Prostate gland (tissue), 2 donors: ENCODE measurements at places on chromosomes 2 and 18. TPM values are rescaled to one million over a fixed set of nuclear protein-coding genes. Genes with fewer than 3 reads are reported as not detected.

GRCh38 chr2:46230115-46230571 is 67.1 kb upstream of the EPAS1 start:
- no peak overlapping the region for H3K4me3 ChIP-seq
- no peak for DNase-seq
- H3K27ac ChIP-seq = no peak overlapping the region
- no peaks in the 10 kb centered on the region for H3K4me1 ChIP-seq
- H3K27me3 ChIP-seq = no peaks in the 10 kb centered on the region

LRRTM4 gene
- 6.2 TPM for total RNA-seq

DNA sequence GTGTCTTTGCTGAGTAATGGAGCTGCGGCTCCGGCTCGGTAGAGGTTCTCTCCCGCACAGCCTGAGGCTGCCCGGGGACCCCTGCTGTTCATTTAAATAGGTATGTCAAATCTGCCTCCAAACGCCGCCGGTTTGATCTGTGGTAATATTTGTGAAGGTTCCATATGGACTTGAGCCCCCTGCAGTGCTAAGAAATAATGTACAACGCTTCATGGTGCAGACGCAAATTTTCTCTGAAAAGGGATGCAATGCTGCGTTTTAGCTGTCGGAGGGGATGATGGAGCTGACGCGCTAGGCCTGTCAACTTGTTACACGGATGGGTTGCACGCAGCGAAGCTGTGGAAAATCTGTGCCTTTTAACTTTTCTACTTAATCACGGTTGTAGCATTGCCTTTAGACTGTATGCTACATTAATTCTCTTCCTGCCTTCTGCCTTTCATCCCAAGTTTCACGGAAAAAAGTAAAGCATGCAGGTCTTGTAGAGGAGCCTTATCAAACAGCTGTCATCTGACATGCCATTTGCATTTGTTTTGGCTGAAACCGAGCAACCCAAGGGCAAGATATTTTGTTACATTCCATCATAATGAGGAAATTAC is 43.2 kb downstream of the MRPS9 start:
- no peak for DNase-seq
- H3K4me3 ChIP-seq = no peak overlapping the region
- H3K36me3 ChIP-seq = no peaks in the 10 kb centered on the region
- H3K4me1 ChIP-seq = no peaks in the 10 kb centered on the region

- no peak overlapping the region for H3K4me3 ChIP-seq
- no peaks in the 10 kb centered on the region for H3K4me1 ChIP-seq
- H3K36me3 ChIP-seq = no peaks in the 10 kb centered on the region
- H3K27ac ChIP-seq = no peak overlapping the region
- H3K27me3 ChIP-seq = no peaks in the 10 kb centered on the region
Measured at GRCh38 chr2:6231166-6231565, 539.0 kb downstream of the SOX11 start.

DNA sequence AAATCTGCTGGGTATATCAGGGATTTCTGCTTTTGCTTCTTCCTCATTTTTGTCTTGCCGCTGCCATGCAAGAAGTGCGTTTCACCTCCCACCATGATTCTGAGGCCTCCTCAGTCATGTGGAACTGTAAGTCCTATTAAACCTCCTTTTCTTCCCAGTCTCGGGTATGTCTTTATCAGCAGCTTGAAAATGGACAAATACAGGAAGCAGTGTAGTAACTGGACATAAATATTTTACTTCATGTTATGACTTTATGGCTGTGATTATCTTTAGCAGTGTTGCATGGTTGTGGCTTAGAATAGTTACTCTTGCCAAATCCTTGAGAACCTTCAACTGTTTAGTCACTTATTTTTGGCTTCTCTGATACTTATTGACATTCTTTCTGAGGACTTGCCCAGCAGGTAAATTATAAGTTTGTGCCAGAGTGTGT is 66.2 kb upstream of the DLX2 start:
- H3K27ac ChIP-seq = no peak overlapping the region
- no peak overlapping the region for H3K4me3 ChIP-seq
- no peaks in the 10 kb centered on the region for H3K27me3 ChIP-seq
- peaks cover 5% of the 10 kb centered on the region for H3K4me1 ChIP-seq
- no peak for DNase-seq

DNA sequence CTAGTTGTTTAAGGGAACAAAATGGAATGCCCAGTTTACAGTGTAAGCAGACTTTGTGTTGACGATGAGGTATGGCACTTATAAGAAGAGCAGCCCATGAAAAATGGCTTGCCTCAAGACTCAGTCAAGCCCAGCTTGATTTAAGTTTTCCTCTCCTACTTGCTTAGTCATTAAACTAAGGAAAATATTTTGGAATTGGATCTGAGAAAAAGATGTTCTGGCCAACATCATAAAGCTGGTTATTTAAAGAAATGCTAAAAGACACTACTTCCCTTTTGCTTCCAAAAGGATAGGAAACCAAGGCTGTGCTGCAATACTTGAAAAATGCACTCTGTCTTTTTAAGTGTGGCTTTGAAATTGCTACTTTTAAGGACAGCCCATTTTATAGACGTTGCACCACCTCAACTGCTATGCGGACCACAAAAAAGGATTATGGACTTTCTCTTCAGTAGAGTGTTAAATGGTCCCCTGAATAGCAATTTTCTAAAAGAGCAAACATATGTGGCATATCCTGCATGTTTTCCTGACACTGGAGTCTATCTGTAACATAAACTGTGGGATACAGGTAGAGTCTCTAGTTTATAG is 32.1 kb downstream of the CCDC141 start:
- peaks cover under 1% of the 10 kb centered on the region for H3K27me3 ChIP-seq
- H3K27ac ChIP-seq = no peak overlapping the region
- no peak overlapping the region for H3K4me3 ChIP-seq
- no peak for DNase-seq
- H3K4me1 ChIP-seq = no peaks in the 10 kb centered on the region
- no peaks in the 10 kb centered on the region for H3K36me3 ChIP-seq

- no peak overlapping the region for H3K27ac ChIP-seq
- H3K27me3 ChIP-seq = no peaks in the 10 kb centered on the region
- H3K4me1 ChIP-seq = no peaks in the 10 kb centered on the region
- no peak overlapping the region for H3K4me3 ChIP-seq
- no peaks in the 10 kb centered on the region for H3K36me3 ChIP-seq
Measured at GRCh38 chr2:148745151-148745851, 100.8 kb downstream of the EPC2 start.

DNA sequence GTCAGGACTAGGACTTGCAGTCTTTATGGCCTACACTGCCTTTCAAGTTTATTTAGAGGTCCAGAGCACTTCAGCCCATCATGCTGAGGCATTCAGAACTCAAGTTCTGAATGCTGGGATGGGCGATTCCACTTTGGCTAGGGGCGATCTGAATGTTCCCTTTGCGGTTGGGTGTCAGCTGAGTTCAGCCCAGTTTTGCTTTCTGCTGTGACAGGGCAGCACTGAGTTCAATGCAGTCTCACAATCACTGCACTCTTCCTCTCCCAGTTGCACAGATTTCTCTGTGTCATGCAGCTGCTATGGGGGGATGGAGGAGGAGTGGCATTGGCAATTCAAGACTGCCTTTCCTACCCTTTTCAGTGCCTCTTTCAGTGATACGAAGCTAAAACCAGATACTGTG is 1232.0 kb upstream of the FAM98A start:
- H3K4me1 ChIP-seq = no peaks in the 10 kb centered on the region
- H3K36me3 ChIP-seq = no peaks in the 10 kb centered on the region
- no peak for DNase-seq
- no peaks in the 10 kb centered on the region for H3K27me3 ChIP-seq
- no peak overlapping the region for H3K4me3 ChIP-seq

SLC38A11 gene
- 2.8 TPM for total RNA-seq

DNA sequence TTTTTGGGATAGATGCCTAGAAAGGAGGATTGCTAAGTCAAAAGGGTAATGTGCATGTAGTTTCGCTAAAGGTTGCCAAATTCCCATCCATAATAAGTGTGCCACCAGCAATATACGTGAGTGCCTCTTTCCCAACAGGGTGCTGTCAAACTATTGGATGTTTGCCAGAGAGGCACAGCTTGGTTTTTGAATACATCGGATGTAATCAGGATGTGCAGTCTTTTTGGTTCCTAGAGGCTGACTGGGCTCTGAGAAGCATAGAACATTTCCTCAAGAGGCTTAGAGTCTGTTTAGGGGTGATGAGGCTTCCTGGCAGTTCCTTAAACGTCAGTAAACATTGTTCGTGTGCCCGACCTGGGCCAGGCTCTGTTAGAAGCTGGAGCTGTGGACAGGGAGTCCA is 28.0 kb downstream of the AGAP1 start:
- H3K27ac ChIP-seq = no peak overlapping the region
- DNase-seq = no peak
- H3K36me3 ChIP-seq = no peaks in the 10 kb centered on the region
- H3K4me3 ChIP-seq = no peak overlapping the region

DNER gene
- total RNA-seq = 2.6 TPM

GRCh38 chr18:39711701-39712100 is 2146.1 kb upstream of the CELF4 start:
- no peak overlapping the region for H3K4me3 ChIP-seq
- H3K4me1 ChIP-seq = no peaks in the 10 kb centered on the region
- no peaks in the 10 kb centered on the region for H3K27me3 ChIP-seq
- DNase-seq = no peak
- H3K36me3 ChIP-seq = no peaks in the 10 kb centered on the region
- no peak overlapping the region for H3K27ac ChIP-seq
